ENCODE measurements at places on chromosomes 11 and 22.
A peak's percentile ranks its signal among the peaks of the same experiment; 100 is the strongest.

GRCh38 chr11:126416542-126417090 is 61.1 kb downstream of the ST3GAL4 start:
- peak; percentile 88 for DNase-seq

DNA sequence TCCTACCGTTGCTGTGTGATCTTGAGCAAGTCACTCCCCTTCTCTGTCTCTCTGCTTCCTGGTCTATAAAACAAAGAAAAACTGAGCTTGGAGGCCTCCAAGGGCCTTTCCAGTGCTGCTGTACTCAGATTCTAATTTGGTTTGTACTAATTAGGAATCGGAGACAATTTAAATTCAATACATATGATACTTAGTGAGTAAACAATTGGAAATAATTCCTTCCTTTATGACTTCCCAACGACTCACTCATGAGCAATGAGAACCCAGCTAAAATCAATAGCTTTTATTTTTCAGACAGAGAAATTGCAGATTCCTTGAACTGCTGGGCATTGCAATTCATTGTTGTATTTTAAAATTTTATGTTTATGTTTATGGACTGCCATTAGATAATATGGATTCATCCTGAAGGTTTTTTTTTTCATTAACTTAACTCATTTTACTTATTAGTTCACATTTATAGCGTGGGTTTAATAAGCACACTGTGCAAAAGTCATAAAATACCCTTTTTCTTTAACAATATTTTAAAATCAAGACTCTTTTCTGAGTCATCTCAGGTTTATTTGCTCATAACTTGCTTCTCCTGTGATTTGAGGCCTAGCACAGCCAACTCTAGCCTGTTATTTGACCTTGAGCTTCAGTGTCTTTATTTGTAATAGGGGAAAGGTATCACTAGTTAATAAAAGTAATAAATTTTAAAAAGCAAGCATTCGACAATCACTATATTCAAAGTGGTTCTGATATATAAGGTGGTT is 95.8 kb downstream of the TP53I11 start:
- DNase-seq, result no peak

- DNase-seq, result no peak
Measured at GRCh38 chr11:129117595-129118350, 74.4 kb downstream of the ARHGAP32 start.

- DNase-seq, result no peak
Measured at GRCh38 chr11:72951193-72951592, 137.0 kb downstream of the ATG16L2 start.

DNA sequence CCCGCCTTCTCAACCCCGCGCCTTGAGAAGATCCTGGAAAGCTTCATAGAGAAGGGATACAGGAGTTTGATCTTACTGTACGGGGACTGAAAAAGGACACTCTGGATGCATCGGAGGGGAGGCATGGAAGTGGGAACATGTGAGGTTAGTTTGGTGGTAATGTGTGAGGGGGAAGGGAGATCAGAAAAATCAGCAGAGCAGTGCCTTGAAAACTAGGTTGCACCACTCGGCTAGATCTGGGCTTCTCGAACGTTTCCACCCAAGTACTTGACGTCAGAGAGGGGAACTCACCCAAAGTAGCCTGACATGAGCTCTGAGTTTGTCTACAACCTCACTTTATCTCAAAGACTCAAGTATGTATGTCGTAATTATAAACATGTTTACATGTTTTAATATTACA is 14.5 kb downstream of the USP35 start:
- DNase-seq, result no peak

- DNase-seq, result no peak
Measured at GRCh38 chr11:96704847-96705246, 315.0 kb downstream of the JRKL start.

- DNase-seq, result no peak
Measured at GRCh38 chr11:101944923-101945322, 28.6 kb upstream of the ANGPTL5 start.

DNA sequence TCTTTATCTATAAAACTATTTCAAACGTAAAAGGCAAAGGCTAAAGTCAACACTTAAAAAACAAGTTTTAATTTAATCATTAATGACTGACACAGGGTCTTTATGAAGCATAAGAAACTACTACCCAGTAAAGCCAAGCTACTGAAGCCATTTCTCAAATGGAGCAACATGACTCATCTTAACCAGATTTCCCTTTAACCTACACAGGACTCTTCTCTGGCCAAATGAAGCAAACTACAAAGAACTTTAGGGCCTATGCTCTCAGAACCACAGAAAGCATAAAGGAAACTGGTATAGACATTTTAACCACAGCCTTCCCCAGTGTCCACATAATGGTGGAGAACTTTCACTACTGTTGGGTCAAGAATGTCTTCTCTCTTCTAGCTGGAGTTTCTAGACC is 34.7 kb downstream of the ALG9 start:
- DNase-seq, result no peak

DNA sequence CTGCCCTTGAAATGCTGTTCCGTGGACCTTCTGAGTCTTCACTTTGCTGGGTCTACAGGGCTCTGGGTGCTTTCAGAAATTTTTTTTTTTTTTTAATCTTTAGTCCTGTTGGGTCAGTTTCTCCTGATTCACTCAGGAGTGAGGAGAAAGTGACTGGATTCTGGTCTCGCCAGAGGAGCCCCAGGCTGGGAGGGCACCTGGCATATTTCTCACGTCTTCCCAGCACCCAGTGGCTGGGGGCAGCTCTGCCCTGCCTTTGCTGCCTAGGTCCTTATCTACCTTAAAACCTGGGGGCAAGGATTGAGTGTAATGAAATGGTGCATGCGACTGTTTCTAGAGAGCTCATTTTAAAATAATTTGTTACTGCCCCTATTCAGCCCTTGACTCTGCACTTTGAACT is 23.3 kb downstream of the SAMM50 start:
- DNase-seq, result no peak

GRCh38 chr11:84097186-84097585 is 811.0 kb upstream of the CCDC90B start:
- DNase-seq, result no peak

DNA sequence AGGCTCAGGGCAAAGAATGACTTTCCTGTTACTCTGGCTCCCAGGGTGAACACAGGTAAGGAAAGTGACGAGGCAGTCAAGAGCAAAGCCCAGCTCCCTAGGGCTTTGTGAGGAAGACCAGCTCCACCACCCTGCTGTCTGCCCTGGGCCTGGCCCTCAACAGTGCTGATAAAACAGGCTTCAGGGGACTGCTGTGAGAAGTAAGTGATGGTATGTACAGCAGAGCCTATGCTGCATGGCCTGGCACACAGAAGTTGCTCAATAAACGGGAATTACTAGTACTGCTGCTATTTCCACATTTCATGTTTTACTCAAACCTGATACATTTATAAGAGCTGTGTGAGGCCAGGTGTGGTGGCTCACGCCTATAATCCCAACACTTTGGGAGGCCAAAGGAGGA is 50.3 kb downstream of the MICAL3 start:
- no peak for DNase-seq

GRCh38 chr11:92865352-92865751 is 104.1 kb upstream of the MTNR1B start:
- no peak for DNase-seq

GRCh38 chr22:23862103-23862502 is 4.4 kb downstream of the SLC2A11 start:
- DNase-seq, result no peak

- no peak for DNase-seq
Measured at GRCh38 chr11:45525393-45525792, 140.0 kb downstream of the CHST1 start.

- DNase-seq, result no peak
Measured at GRCh38 chr11:64196626-64197025, 9.9 kb upstream of the FERMT3 start.

DNA sequence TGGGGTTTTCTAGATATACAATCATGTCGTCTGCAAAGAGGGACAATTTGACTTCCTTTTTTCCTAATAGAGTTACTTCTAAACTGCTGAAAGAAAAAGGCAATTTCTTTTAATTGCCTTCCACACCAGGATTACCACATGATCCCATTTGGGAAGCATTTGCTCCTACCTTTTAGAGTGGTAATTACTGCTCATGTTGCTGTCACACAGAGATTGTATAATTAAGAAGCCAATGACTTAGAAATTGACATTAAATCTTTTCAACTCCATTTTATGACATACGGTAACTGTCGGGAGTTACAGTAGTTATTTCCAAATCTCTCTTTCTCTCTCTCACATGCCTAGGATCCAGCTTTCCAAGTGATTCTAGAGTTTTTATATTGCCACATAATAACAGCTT is 17.8 kb upstream of the RAG2 start:
- DNase-seq, result no peak

DNA sequence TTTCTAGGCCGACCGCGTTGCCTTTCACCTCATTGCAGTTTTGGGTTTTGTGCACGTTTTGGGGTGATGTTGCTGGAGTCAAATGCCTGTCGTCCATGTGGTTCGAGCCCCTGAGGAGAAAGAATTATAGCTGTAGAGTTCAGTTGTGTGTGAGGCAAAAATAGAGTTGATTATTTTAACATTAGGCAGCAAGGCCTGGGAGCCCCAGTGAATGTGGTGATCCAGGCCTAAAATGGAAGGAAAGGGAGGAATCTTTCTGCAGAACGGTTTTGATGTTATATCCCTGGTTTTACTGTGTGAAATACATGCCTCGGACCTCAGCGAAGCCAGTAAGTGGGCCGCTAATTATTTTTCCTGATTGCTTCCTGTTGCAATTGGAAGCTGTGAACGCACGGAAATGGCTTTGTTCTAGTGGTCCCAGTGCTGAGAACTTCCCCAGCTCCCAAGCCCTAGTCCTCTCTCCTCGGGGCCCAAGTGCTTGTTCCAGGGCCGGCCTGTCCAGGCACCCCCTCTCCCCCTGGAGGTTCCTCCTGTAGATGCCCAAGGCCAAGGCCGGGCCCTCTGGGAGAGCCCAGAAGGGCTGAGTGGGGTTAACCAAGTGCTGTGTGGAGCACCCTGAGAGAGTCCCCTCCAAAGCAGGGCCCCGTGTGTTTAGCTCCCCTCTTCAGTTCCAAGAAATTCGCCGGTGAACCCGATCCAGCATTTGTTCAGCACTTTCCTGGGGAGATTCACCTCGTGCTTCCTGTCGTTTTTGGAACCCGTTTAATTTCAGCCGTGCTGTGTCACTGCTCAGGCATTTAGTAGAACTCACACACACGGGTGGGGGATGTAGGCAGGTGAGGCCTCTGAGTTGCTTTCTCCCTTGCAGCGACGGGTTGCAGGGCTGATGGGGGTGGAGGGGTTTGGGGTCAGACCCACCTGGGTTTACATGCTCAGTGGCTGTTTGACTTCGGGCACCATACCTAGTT is 2.1 kb downstream of the LRP5 start:
- peak; percentile 69 for DNase-seq

GRCh38 chr11:23288003-23288783 is 427.9 kb upstream of the CCDC179 start:
- no peak for DNase-seq

DNA sequence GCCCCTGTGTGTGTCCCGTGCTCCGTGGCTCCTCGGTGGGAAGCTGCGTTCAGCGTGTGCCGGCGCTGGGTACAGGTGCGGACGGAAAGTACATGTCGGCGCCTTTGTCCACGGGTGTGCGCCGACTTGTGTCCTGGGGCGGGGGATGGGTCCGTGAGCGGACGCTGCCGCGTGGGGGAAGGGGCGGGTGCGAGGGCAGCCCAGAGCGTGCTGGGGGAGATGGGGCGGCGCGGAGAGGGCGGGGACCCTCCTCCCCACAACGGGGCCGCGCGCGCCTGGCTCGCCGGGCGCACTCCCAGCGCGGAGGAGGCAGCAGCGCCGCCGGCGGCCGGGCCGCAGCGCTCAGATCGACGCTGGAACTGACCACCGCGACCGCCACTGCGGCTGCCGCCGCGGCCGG is 33.6 kb upstream of the RELT start:
- no peak for DNase-seq

DNA sequence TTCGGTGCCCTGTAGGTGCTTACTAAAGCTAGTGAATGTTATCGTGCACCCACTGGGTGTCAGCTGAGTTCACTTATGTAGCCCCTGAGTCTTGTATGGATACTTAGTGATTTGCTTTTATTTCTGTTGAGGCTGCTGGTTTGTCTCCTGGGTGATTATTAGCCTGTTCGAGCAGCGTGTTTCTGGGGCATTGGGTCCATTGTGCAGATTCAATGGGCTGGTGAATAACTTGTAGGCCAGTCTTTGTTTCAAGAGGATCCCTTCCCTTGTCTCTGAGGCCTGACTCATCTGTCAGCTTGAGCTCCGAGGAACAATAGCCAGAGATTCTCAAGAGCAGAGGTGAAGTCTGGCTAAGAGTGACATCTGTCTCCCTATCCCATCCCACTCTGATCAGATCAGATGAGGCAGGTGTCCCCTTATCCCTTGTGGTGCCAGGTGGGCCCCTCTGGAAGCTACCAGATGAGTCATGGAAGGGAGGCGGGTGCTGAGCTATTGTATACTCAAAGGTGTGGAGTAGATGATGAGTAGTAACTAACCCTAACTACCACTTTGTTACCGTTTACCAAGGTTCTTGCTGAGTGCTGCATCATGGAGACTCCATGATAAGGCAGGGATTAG is 3.7 kb downstream of the MIAT start:
- DNase-seq, result no peak

DNA sequence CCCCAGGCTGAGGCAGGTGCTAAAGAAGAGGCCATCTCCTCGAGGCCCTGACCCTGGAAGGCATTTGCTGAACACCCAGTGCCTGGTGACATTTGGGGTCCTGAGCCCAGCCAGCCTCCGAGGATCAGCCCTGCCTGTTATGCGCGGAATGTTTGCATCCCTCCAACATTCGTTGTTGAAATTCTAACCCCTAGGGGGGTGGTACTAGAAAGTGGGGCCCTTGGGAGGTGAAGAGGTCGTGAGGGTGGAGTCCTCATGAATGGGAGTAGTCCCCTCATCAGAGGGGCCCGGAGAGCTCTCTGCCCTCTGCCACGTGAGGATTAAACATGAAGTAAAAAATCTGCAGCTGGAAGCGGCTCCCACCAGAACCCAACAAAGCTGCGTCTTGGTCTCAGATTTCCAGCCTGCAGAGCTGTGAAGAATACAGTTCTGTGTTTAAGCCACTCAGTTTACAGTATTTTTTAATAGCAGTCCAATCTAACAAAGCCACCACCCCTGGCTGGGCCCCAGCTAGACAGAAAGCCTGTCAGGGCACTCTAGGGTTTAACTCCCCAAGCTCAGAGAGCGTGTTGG is 35.3 kb upstream of the SEPTIN5 start:
- DNase-seq, result no peak

DNA sequence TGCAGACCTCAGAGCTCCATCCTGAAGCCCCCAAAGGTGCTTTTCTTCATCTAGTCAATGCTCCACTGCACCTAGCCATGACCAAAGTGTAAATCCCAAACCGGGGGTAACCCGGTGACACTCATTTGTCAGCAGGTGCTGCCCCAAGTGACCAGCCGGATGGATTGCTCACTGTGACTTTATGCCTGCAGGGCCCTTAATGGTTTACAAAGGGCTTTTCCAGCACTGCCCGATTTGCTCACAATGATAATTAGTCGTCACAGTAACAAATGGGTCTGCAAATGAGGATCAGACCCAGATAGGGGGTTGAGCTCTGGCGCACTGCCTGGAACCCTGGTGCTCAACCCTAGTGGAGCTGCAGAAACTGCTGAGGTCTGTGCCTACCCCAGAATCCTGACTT is 45.7 kb upstream of the CD5 start:
- DNase-seq, result no peak

GRCh38 chr11:2313051-2313951 is 11.5 kb downstream of the TSPAN32 start:
- DNase-seq, result peak; percentile 59
